ENCODE measurements at places on chromosomes 11 and 22.

DNA sequence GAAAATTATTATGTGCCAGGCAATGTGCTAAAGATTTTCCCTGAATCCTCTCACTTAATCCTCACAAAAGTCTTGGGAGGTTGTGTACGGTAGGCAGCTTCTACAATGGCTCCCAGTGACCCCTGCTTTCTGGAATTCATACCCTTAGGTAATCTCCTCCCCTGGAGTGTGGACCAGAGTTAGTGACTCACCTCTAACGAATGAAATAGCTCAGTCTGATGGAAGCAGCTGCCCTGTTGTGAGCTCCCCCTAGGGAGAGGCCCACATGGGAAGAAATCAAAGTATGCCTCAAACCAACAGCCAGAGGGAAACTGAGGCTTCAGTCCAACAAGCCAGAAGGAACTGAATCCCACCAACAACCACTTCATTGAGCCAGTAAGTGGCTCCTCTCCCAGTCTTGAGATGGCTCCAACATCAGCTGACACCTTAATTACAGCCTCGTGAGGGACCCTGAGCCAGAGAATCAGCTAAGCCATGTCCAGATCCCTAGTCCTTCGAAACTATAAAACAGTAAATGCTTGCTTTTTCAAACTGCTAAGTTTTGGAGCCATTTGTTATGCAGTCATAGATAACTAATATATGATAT, 98.9 kb upstream of the ISX start:
- no peak for DNase-seq

- DNase-seq: no peak
Observed at GRCh38 chr11:116461789-116462188, 311.0 kb downstream of the BUD13 start.

DNA sequence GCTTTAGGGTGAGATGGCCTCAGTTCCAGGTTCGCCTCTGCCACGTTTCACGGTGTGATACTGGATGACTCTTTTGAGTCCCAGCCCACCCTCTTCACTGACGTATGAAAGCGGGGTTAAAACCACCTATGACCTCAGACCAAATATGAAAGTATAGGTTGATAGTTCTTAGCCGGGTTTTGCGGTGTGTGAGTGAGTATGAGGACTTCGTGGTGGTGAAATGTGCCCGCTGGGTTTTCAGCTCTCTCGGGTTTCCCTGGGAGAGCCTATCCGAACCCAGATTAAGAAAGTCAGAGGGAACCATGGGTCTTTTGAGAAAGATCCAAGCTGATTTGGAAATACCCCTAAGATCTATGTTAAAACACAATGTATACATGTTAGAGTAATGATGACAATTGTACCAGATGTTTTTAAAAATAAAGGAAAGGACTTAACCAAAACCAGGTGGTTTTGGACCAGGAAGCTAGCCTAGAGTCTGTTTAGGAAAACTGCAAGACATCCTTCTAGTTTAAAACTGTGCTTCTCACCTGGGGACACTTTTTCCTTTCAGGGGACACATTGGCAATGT, 25.8 kb upstream of the ST3GAL4 start:
- no peak for DNase-seq

- no peak for DNase-seq
Observed at GRCh38 chr11:57081356-57081755, 92.6 kb downstream of the OR5AK2 start.

DNA sequence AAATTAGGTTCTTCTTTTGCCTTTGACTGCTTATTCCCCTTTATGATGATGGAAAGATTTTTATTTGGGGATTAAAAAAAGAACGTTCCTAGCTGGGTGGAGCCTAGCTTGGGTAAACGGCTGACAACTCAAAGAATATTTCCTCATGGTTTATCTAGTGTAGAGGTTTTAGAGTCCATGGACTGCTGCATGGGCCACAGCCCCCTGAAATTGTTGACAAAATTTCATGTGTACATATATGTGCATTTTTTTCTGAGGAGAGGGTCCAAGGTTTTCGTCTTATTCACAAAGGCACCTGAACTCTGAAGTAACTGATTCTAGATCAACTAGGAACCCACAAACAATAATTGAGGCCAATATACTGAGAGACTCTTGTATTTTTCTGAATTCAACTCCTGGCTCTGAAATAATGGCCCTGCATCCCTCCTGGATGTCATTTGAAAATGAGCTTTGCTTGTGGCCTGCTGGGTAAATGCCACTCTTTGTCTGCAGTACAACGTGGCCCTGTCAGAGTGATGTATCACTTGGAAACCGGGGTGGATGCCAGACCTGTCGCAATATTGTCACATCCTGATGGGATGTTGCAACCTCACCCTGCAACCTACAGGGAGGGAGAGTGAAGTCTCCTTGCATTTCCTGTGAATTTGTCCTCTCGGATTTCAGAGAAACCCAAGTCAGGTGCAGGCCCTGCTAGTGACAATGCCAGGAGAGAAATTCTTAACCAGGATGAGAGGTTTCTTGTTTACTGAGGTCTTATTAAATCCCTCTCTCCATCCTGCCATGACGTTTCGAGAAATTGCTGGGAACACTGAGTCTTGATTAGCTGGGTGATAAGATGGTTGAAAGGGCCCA, 33.8 kb downstream of the EHF start:
- no peak for DNase-seq

DNA sequence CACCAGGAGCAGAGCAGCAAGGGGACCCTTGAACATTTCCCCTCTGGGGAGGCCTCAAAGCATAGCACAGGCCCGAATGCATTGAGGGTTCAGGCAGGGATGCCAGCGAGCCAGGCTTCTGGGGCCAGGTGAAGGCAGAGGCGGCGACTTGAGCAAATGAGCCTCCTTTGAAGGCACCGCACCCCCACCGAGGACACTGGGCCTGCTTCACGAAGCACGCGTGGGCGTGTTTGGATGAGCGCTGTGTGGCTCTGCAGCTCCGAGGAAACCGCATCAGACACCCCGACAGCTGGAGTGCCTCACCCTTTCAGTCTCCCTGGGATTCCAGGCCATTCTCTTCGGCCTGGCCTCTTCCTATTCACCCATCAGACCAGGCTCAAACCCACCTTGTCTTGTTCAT, 301.8 kb downstream of the NTM start:
- DNase-seq: no peak

GRCh38 chr11:93570759-93571413, 27.7 kb upstream of the SMCO4 start:
- no peak for DNase-seq

GRCh38 chr11:68371171-68372041, 59.0 kb downstream of the LRP5 start:
- no peak for DNase-seq

GRCh38 chr11:46766656-46767055, 47.6 kb downstream of the F2 start:
- DNase-seq: no peak

GRCh38 chr11:75014129-75014528, 25.4 kb downstream of the NEU3 start:
- no peak for DNase-seq

GRCh38 chr22:48714231-48714630, 1113.4 kb downstream of the BRD1 start:
- no peak for DNase-seq

All from activated CD8-positive, alpha-beta memory T cell treated with anti-CD3 and anti-CD28 coated beads for 1 hour (primary cell).